ENCODE measurements at places on chromosomes 16 and 17.

DNA sequence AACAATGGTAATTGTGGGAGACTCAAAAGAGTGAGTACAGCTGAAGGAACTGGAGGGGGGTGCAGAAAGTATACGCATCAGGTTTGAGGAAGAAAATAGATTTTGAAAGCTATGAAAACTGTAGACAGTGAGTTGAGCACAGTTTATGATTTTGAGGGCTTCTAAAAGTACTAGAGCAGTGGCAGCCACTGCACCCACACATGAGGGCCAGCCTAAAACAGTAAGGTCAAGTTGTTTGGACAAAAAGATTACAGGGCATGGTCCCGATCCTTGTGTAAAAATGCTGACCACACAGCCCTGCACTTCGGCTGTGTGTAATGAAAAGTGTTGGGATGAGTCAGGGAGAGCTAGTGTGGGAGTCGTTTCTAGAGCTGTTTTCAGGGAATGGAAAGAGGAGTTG is 2282.1 kb downstream of the TP53TG3F start:
- DNase-seq: no peak

- DNase-seq: peak; percentile 14
These were observed 7.3 kb upstream of the SMIM5 start for GRCh38 chr17:75625813-75626486.

DNA sequence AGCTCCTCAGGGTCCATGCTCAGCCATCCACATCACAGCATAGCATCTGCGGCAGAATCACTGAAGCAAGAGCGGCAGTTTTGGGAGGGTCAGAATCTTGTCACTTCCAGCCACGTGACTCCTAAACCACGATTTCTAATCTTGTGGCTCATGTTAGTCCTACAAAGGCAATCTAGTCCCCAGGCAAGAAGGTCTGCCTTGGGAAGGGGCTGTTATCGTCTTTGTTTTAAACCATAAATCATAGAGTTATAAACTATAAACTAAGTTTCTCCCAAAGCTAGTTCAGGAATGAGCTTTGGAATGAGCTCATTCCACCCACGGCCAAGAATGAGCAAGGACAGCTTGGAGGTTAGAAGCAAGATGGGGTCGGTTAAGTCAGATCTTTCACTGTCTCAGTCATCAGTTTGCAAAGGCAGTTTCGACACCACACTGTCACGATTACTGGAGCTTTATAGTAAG is 20.8 kb upstream of the DNAH17 start:
- DNase-seq: no peak

- DNase-seq: no peak
These were observed 56.3 kb downstream of the SF3B3 start for GRCh38 chr16:70579648-70580630.

GRCh38 chr16:60608971-60609370 is 1427.3 kb downstream of the CDH8 start:
- no peak for DNase-seq

DNA sequence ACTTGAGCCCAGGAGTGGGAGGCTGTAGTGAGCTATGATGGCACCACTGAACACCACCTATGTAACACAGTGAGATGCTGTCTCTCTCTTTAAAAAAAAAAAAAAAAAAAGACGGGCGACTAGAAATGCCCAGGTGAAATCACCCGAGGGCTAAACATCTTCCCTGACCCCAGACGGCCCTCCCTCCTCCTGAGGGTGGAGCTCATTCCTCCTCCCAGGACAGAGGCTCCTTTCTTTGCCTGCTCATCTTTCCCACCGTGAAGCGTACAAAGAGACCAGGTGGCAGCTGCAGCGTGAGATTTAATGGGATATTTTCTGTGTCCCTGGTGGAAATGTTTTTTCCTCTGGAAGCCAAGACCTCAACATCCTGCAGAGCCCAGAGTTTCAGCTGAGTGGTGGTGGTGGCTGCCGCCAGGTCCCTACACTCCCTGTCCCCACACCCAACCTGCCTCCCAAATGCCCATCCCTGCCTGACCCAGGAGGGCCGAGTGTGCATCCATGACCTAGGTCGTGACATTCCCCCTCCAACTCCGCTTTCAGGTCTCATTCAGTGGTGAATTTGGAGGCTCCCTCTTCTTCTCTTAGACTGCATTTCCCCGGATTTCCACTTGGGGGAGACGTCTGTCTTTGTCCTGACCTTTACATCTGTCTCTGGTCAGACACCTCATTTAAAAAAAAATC is 14.4 kb upstream of the GPRC5B start:
- DNase-seq: peak; percentile 54

DNA sequence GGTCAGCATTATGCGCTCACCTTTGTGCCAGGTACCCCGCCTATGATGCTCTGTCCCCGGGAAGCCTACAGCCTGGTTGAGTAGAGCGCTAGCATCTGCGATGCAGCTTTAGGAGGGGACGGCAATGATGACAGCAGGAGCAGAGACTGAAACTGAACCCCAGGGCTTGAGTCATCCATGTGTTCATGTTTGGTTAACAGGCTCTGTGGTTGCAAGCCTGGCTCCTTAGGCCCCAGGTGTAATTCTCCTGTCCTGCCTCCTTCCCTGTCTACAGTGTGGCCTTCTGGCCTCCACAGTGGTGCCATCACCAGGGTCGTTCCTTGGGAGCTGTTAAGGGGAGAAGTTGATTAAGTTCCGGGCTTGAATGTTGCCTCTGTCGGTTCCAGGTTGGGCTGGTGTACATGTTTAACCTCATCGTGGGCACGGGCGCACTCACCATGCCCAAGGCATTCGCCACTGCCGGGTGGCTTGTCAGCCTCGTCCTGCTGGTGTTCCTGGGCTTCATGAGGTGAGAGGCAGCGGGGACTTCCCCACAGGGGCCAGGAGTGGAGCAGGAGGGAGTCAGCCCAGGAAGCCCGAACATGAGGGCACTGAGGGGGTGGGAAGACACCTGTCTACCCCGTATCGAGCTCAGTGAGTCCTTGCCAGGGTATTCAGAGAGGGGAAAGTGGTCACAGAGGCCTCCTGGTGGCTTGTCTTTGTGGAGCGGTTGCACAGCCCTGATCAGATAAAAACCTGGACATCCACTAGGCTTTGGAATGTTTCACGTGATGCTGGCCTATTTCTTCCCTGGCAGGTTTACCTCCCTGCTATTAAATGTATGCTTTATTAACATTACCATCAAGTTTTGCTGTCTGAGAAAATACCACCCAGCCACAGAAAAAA is 9.2 kb upstream of the NAT9 start:
- DNase-seq: peak; percentile 42

DNA sequence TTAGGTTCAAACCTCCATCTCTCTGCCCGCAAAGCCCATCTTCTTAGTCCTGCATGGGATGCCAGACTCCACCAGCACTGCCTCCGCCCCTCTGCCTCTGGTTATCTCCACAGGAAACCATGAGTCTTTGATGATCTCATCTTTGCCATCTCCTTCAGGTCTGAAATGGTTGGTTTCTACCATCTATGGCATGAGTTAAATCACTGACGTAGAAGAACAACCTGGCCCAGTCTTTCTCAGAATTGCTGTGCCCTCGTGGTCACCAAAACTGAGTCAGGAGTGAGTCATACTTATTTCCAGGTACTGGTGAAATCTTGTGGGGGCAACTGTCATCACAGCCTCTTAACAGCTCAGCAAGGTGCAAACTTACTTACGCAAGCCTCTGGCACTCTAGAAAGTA is 468.7 kb upstream of the C16orf82 start:
- DNase-seq: peak; percentile 70

DNA sequence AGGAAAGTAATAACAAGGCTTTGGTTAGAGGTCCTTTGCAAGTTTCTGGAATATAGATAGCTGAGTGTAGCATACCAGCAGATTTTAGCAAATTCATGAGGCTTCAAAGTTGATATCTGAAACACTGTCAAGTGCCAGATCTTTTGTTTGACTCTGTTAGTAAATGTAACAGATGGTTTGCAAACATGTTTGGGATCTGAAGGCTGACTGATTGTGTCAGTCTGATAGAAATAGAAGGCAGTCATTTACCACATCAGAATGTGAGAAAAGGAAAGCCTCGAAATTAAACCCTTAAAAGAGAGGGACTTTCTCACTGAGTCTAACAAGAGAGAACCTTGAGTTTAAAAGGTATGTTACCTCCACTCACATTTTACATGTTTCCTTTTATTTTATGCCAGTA is 371.5 kb downstream of the KIF2B start:
- DNase-seq: no peak

GRCh38 chr17:60390186-60390585 is 1.7 kb downstream of the USP32 start:
- DNase-seq: no peak

- no peak for DNase-seq
These were observed 234.7 kb upstream of the SDK2 start for GRCh38 chr17:73878923-73879322.

GRCh38 chr16:86421995-86422394 is 88.3 kb upstream of the FOXF1 start:
- DNase-seq: no peak

- peak; percentile 54 for DNase-seq
These were observed 9.9 kb downstream of the TMIGD1 start for GRCh38 chr17:30323895-30324319.

GRCh38 chr16:47949276-47949675 is 206.5 kb downstream of the ABCC12 start:
- DNase-seq: no peak

DNA sequence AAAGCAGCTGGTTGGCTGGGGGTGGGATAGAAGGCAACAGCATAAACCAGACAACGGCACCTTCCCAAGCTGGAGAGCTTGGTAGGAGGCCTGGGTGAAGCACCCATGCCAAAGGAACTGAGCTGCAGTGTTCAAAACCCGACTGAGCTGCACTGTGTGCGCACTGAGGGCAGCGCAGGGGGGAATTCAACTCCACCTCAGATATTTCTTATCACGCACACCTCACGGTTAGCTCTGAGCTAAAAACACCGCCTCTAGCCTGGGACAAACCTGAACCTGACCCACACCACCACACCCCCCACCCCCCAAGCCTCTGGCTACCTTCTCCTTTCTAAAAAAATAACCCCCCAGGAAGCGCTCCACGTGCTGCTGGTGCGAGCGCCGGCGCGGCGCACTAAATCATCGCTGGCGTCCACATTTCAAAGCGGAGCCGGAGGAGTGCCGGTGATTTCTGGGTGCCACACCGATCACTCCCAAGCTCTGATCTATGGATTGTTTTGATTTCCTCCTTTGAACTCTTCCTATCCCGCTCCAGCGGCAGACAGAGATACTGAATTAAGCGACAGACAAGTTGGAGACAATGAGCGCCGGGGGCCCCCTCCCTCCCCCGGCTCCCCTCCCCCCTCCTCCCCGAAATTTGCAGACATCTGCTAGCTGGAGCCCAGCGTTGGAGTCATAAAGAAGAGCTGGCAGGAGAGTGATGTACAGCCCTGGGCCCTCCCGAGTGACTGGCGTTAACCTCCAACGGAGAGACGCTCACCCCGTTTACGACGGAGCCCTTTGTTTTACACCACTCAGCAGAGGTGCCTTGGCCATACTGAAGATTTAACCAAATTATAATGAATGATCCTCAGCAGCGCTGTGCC is 85.0 kb downstream of the NOG start:
- DNase-seq: no peak

DNA sequence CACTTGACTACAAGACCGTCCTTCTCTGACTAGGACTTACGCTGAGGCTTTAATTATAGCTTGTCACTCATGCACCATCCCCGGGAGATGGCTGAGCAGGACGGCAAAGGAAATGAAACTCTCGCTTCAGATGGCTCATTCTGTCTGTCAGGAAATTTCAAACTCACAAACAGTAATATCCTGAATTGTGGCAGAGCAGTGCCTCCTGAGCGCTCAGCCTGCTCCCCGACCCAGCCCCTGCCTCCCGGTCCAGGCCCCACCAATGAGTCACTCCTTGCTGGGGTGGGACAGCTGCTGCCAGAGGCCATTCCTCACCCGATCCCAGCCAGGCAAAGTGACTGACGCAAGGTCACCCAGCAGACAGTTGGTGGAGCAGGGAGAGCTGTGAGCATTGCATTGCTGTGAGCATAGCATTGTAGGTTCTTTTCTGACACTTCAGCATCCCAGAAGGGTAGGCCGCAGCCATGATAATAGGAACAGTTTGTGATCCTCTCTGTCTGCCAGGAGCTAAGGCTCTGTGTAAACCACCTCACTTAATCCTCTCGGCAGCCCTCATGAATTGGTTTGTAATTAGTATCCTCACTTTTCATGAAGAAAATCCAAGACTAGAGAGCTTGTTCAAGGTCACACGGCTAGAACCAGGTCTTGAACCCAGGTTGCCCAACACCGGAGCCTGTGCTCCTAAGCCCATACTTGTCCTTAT is 20.9 kb downstream of the CCDC182 start:
- no peak for DNase-seq

GRCh38 chr16:13315642-13316427 is 414.4 kb downstream of the SHISA9 start:
- DNase-seq: no peak

DNA sequence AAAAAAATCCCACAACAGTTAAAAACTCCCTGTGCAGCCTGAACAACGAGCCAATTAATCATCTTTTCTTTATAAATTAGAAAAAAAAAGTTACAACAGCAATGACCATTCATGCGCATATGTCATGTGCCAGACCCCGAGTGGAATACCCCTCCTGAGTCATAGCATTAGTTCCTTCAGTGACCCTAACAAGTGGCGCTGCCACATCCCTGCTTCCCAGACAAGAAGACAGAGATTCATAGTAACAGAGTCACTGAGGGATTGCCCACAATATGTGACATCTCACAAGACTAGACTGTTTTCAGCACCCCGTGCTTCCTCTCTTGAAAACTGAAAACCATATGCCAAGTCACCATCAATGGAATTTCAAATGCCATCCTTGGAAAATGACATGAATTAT is 7.9 kb downstream of the UMOD start:
- DNase-seq: no peak

DNA sequence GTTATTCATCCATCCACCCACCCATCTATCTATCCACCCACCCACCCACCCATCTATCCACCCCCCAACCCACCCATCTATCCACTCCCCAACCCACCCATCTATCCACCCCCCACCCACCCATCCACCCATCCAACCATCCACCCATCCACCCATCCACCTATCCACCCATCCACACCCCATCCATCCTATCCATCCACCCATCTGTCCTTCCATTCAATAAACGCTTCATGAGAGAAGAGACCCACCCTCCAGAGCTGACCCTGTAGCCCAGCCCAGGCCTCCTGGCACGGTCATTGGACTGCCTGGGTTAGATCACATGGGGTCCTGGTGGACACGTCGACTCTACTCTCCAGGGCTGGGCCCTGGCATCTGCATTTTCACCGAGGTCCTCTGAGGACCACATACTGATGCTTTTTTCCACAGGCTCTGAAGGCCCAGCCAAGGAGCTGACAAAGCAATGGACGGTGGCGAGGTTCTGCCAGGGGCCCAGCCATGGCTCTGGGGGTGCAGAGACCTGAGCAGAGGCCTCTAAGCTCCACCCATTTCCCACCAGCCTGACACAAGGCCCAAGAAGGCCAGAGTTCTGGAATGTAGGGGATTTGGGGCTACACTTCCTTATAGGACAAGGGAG is 41.3 kb upstream of the SLC38A10 start:
- DNase-seq: no peak

- DNase-seq: no peak
These were observed 34.6 kb upstream of the SLC5A11 start for GRCh38 chr16:24810951-24811843.

- DNase-seq: no peak
These were observed 12.8 kb downstream of the GPR179 start for GRCh38 chr17:38330941-38331411.
